ENCODE measurements at places on chromosomes 7 and 10.

DNA sequence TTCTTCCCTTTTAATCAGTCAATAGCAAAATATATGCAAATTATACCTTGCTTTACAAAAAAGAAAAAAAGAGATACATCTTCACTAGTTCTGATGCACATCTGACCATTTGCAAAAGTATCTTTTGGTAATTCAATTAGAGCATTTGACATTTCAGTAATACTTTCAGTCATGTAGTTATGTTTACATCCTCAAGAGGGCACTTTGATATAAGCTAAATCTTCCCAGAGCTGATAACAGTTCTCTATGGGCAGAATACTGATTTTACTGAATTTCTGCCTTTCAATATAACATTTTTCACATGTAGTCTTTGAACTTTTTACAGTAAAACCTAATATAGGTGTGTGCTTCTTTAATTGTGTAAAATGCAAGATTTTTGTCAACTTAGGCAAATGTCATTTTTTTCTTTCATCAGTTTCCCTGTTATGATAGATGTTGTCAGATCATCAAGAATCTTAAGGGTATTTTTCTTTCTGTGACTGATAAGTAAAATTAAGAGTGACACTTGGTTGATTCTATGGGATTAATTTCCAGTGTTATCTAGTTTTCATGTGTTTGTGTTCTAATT is 703.5 kb upstream of the SEMA3D start:
- DNase-seq = peak; percentile 74

GRCh38 chr10:7967035-7967434 is 87.5 kb upstream of the GATA3 start:
- no peak for DNase-seq

DNA sequence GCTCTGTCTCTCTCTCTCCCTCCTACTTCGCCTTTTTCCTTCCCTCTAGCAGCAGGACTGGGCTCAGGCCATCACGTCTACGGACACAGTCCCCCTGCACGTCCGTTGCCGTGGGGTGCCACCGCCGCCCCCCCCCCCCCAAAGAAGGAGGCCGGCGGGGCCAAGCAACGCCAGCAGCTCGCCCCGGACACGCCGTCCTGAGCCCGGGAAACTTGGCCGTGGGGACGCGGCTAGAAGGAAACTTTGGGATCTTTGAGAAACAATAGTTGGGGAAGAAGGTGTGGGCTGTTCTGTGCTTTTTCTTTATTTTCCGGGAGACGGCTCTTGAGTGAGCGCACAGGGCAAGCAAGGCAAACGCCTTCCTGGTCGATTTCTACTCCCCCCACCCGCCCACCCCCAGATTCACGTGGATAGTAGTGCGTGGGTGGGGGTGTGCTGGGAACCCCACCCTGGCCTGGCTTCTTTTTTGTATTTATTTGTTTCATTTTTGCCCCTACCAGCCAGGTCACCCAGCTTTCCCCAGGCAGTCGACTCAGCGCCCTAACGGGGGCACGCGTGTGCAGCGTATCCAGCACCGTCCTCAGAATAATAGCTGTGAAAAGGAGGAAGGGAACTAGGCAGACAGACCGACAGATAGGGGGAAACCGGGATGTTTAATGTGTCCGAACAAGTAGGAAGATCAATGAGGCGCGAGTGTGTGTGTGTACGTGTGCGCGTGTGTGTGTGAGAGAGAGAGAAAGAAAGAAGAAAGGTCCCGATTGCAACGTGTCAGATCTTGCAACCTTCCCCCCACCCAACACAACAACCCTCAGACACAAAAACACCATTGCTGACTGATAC is 1.4 kb downstream of the MXI1 start:
- DNase-seq = peak; percentile 72

DNA sequence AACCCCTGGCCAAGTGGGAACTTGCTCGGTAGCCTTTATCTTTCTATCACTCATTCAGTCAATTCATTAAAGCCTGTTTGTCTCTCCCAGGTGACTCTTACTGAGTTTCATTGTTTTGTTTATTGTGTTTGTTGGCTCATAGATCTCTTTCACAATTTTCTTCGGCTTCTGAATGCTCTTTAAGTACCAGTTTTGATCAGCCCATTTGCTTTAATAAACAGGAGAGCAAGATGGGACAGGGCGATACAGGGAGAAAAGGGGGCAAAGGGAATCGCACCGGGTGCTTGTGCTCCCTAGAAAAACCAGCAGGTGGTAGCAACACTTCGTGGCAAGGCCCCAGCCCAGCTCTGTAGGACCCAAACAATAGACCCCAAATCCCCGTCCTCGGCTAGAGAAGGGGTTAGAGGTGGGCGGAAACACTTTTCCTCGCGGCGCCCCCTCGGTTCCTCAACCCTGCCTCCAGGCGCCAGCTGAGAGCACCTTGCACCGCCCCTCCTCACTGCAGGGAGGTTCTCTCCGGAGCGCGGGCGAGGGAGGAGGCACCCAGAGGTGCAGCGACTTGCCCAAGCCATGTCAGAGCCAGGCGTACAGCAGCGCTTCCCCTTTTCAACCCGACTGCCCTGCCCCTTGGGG is 1.0 kb upstream of the EPHB6 start:
- peak; percentile 83 for DNase-seq

GRCh38 chr7:16359216-16359615 is 62.1 kb downstream of the CRPPA start:
- no peak for DNase-seq

GRCh38 chr7:51246258-51247245 is 70.1 kb downstream of the COBL start:
- no peak for DNase-seq

- peak; percentile 67 for DNase-seq
Observed at GRCh38 chr7:130490888-130491804, 739 bp upstream of the MEST start.

DNA sequence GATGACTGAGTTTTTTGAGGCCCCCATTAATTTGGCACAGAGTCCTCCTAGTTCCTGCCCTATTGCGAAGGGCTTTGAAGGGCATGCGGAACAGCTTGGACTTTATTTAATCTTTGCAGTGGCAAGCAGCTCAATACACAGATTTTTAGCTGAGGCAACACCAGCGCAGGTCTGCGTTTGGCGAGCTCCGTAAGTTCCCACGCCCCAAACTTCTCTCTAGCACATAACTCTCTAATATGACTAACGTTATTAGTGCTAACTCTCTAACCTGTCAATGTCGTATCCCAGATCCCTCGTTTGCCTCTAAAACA is 366 bp upstream of the TAF3 start:
- no peak for DNase-seq

- DNase-seq = peak; percentile 54
Observed at GRCh38 chr10:66176772-66177171, 749.1 kb upstream of the LRRTM3 start.

GRCh38 chr7:108384716-108385483 is 71.3 kb downstream of the NRCAM start:
- no peak for DNase-seq

- DNase-seq = no peak
Observed at GRCh38 chr7:56081626-56082340, 11.0 kb downstream of the PHKG1 start.

DNA sequence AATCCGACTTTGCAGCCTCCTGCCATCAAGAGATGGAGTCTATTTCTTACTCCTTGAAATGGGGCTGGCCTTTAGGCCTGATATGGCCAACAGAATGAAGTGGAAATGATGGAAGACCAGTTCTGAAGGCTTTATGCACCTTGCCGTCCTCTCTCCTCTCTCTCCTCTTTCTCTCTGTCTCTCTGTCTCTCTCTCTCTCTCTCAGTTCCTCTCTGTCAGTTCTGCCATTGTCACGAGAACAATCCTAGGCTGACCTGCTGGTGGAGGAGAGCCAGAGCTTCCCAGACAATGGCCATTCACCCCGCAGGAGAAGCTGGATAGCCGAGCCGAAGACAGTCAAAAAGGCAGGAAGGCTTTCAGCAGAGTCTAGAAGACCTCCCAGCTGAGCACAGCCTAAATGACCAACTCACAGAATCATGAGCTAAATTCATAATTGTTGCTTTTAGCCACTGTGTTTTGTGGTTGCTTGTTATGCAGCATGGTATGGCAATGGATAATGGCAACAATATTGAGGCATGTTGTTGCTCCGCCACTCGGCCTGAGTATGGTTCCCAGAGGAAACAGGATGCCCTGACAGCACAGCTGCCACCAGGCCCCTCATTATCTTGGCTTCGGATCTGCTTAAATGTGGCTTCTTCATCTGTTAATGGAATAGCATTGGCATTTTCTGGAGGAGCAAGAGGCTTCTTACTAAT is 35.5 kb downstream of the FRMPD2 start:
- no peak for DNase-seq

- DNase-seq = peak; percentile 69
Observed at GRCh38 chr7:105775580-105775979, 100.8 kb downstream of the ATXN7L1 start.

GRCh38 chr7:140294454-140294853 is 103.9 kb downstream of the SLC37A3 start:
- no peak for DNase-seq

DNA sequence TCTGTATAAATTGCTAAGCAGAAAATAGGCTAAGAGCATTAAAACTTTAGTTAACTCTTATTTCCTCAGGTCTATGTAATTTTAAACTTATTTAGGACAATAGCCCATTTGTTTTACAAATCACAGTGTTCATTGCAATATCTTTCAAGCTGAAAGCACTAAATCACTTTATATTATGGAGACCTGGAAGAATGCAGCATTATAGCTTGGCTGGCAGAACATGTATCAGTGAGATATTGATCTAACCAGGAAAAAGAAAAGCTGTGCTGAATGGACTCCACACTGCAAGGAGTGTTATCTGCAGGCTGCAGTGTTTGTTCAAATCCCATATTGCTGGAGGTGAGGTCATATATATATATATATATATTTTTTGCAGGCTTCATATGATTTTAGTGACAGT is 517.5 kb downstream of the NRG3 start:
- DNase-seq = no peak

DNA sequence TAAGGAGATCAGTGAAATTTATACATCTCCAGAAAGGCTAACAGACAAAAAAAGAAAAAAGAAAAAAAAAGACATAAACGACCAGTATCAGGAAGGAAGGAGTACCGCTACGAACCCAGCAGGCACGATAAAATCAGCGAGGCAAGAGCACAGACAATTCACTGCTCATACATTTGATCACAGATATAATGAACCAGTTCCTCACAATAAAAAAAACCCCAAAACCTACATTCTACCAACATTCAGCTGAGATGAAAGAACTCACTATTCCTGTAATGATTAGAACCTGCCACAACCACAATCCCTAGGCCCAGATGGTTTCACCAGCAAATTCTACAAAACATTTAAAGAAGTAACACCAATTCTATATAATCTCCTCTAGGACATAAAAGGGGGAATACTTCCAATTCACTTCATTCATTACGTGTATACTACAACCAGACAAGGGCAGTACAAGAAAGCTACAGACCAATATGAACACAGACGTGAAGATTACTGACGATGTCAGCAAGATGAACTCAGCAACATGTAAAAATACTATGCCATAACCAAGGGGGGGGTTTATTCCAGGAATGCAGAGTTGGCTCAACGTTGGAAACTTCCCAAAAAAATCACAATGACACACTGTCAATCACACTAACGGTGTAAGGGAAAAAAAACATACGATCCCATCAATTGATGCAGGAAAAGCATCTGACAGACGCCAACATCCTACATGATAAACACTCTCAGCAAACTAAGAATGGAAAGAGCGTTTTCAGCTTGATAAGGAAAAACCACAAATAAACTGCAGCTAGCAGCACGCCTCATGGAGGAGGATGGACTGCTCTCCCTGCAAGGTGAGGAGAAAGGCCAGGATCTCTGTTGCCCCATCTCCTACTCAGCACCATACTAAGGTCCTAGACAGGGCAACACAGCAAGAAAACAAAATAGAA is 256.2 kb downstream of the ELFN1 start:
- DNase-seq = no peak

DNA sequence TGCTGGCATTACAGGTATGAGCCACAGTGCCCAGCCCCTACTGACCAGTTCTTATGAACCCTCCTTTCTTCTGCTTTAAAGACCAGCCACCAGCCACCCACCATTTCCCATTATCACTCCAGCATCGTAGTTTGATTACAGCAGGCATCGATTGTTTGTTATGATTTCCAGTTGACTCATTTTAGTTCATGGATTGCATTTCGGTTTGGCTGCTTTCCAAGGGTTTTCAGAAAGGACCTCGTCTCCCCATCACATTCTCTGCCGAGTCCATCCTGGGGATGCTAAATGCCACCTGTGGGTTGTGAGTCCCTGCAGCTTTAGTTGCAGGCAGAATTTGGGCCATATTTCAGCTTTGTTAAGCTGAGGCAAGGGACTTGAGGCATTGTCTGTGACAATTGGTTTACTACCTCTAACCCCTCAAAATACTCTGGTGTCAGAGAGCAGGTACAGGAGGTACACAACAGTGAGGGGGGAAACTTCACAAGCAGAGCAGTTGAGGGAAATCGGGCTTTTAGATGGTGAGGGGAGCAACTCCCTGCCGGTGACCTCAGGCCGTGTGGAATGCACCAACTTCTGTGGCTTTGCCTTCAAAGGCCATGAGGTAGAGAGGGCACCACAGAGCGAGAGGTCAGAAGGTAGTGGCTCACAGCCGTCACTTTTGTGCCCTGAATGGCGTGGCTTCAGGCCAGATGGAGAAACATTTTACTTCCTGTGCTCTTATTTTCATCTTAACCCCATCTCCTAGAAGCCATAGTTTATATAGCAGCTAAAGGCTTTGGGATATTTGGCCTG is 203.8 kb downstream of the CCDC3 start:
- DNase-seq = peak; percentile 28

GRCh38 chr10:79061441-79062315 is 7.1 kb upstream of the ZMIZ1 start:
- DNase-seq = no peak

GRCh38 chr7:17075601-17076255 is 193.9 kb upstream of the AGR3 start:
- no peak for DNase-seq

GRCh38 chr10:13136651-13137050 is 24.7 kb upstream of the MCM10 start:
- no peak for DNase-seq

DNA sequence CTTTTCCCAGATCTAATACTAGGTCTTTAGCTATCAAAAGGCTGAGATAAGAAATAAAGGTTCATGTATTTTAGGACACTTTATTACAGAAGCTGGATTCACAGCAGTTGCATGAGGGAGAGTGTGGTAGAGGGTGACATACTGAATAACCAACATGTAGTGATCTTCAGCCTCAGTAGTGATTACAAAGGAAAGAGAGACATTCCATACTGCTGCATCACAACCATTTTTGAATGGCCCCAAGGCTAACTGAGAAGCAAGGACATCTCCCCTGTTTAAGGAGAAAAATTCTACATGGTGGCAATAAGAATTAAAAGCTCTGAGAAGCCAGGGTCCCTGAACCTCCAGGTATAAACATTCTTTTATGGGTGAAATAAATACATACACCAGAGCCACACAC is 35.3 kb downstream of the COG5 start:
- peak; percentile 60 for DNase-seq

- DNase-seq = peak; percentile 96
Observed at GRCh38 chr7:156949541-156950380, at the start of gene NOM1. NOM1 (plus strand) TSS chr7:156949712; CDS start chr7:156949738, 26 bp downstream.

GRCh38 chr7:119711104-119711503 is 561.9 kb upstream of the KCND2 start:
- DNase-seq = no peak

- DNase-seq = no peak
Observed at GRCh38 chr10:11386044-11386443, 225.4 kb downstream of the USP6NL start.

Measured in adipocyte (in vitro differentiated cells).